ENCODE measurements at places on chromosomes 6 and 20. TPM values are rescaled to one million over a fixed set of nuclear protein-coding genes. Genes with fewer than 3 reads are reported as not detected.

DNA sequence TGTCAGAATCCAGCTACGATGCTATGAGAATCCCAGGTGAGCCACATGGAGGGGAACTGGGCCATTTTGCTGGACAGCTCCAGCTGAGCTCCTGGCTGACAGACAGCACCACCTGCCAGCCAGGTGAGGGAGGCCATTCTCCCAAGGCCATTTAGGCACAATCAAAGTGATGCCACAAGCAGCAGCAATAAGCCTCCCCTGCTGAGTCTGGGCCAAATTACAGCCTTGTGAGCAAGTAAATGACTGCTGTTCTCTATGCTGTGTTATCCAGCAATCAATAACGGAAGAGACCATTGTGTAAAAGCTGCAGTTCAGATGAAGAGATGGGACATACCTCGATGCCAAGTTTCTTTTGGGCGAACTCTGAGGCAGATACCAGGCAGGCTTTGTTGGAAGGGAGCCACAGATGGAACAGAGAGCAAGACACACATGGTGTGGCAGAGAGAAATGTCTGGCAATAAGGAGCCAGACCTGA is 14.0 kb upstream of the SCGN start:
- DNase-seq: no peak

SLC17A1 gene
- total RNA-seq: not detected

GRCh38 chr6:26196846-26197635 is 109.8 kb downstream of the HFE start:
- peak; percentile 86 for DNase-seq

GRCh38 chr6:135008072-135008940 is 46.3 kb downstream of the HBS1L start:
- DNase-seq: no peak

MTFR2 gene
- total RNA-seq: 22.1 TPM

DNA sequence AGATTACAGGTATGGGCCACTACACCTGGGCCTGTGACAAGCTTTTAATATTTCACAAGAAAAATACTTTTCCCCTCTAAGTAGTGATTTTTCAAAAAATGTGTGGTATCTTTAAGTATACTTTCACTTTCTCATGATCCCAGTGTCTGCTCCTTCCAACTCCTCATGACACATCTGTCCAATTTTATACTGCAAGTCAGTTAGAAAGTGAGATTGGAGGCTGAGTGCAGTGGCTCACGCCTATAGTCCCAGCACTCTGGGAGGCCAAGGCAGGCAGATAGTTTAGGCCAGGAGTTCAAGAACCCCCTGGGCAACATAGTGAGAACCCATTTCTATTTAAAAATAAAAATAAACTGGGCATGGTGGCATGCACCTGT is 20.2 kb downstream of the PIM1 start:
- peak; percentile 68 for DNase-seq

DNA sequence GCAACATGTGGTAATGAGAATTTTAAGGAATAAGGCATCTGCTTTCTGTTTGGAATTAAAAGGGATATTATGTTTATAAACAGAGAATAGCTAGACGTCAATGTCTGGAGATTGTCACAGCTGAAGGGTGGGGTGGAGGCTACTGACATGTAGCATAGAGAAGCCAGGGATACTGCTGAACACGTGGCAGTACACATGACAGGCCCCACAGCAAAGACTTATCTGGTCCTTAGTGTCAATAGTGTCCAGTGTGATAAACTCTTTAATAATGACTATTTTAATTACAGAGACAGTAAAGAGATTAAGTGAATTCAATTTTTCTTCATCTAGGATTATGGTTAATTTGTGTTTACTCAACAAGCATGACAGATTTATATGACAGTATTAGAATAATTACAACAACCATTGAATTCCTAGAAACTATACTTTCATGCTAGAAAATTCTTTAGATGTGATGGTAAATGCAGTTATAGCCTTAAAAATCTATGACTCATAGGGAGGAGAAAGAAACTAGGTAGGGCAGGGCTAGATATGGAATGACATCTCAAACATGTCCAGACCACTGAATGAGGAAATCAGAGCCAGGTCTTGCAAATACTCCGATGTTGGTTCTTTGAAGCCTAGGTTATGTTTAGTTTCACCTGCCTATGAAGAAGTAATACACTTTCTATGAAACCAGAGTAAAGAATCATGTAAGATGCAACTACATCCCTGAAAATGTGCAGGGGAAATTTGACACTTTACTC is 399.5 kb downstream of the PHF3 start:
- no peak for DNase-seq

DNA sequence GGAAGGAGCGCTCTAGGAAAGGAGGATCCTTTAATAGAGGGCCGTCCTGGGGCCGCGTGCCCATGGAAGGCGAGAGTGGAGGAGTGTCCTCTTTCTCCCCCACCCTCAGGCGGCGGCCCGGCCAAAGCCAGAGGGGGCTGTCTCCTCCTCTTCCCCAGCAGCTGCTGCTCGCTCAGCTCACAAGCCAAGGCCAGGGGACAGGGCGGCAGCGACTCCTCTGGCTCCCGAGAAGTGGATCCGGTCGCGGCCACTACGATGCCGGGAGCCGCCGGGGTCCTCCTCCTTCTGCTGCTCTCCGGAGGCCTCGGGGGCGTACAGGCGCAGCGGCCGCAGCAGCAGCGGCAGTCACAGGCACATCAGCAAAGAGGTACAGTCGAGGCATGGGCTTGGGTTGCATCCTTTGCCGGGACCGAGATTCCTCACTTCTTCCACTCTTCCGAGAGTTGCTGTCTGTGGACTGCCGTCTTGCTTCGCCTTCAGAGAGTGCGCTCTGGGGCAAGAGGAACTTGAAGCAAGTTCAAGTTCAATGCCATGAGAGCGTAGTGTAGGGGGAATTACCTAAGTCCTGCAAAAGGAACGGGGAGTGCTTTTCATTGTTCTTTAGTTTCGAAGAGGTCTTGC is at the start of gene LAMA2:
Gene LAMA2 (plus strand): TSS at position 148 of the 621 bp plus-strand sequence. CDS start 108 bp downstream, at position 256.
- DNase-seq: peak; percentile 6

- DNase-seq: no peak
Measured at GRCh38 chr20:19850198-19850533, 92.1 kb downstream of the RIN2 start.

DNAH8 gene
- 0.07 TPM for total RNA-seq

GRCh38 chr20:24768201-24768636 is 180.8 kb upstream of the CST7 start:
- no peak for DNase-seq

ANKS1A gene
- 6.8 TPM for total RNA-seq

DNA sequence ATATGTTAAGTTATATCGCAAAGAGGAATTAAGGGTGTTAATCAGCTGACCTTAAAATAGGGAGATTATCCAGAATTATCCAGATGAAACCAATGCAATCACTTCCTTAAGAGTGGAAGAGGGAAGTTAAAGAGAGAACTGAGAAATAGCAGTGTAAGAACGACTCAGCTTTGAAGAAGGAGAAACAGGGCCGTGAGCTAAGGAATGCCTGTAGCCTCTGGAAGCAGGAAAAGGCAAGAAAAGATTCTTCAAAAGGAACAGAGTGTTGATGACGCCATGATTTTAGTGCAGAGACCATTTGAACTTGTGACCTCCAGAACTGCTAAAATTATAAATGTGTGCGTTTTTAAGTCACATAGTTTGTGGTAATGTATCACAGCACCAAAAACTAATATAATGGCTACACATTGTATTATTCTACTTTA is 32.7 kb downstream of the ILRUN start:
- no peak for DNase-seq

ID4 gene
- total RNA-seq: not detected

PRR18 gene
- not detected for total RNA-seq

GRCh38 chr6:53056273-53056672 is 8.9 kb upstream of the FBXO9 start:
- no peak for DNase-seq
